ENCODE measurements at places on chromosomes 13 and 19. TPM values are rescaled to one million over a fixed set of nuclear protein-coding genes. Genes with fewer than 3 reads are reported as not detected.
A peak's percentile ranks its signal among the peaks of the same experiment; 100 is the strongest.

PTPRS gene
- 295 TPM for total RNA-seq

- H3K36me3 ChIP-seq: peaks cover 29% of the 10 kb centered on the region
- H3K27ac ChIP-seq: no peak overlapping the region
- DNase-seq: no peak
- no peaks in the 10 kb centered on the region for H3K4me1 ChIP-seq
- no peaks in the 10 kb centered on the region for H3K27me3 ChIP-seq
Observed at GRCh38 chr19:24059563-24060295, 27.3 kb upstream of the ZNF254 start.

GRCh38 chr13:48644951-48645350, 8.8 kb upstream of the CYSLTR2 start:
- H3K27me3 ChIP-seq: no peaks in the 10 kb centered on the region
- no peaks in the 10 kb centered on the region for H3K36me3 ChIP-seq
- H3K27ac ChIP-seq: no peak overlapping the region

FOXA3 gene
- total RNA-seq: not detected

PRSS57 gene
- not detected for total RNA-seq

- H3K4me1 ChIP-seq: no peaks in the 10 kb centered on the region
- H3K36me3 ChIP-seq: no peaks in the 10 kb centered on the region
- H3K4me3 ChIP-seq: no peak overlapping the region
- DNase-seq: no peak
- H3K27me3 ChIP-seq: no peaks in the 10 kb centered on the region
Observed at GRCh38 chr13:22357132-22357531, 686.3 kb downstream of the FGF9 start.

DNA sequence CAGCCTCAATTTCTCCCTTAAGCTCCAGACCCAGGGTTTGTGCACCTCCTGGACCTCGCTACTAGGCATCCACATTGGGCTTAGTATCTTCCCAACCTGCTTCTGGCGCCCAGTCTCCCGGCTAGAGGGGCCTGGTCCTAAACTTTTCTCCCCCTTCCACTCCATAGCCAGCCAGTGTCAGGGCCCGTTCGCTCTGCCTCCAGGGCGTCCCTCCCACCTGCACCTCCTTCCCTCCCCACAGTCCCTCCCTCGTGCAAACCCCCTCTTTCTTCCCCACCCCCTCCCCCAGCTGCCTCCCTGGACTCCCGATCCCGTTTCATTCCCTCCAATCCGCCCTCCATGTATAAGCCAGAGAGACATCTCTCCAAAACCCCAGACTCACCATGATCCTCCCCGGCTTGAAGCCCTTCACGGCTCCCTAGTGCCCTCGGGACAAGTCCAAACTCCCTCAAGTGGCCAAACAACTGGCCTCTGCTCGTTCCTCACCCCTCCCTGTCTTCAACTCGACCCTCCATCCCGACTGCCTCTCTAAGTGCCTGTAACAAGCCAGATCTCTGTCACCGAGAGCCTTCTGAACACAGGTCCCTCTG, 997 bp upstream of the SAMD4B start:
- peaks cover 5% of the 10 kb centered on the region for H3K36me3 ChIP-seq
- peak overlapping the region; percentile 92 for H3K27ac ChIP-seq
- no peak for DNase-seq
- H3K27me3 ChIP-seq: no peaks in the 10 kb centered on the region

GRCh38 chr13:44758630-44759383, 182.7 kb upstream of the TSC22D1 start:
- H3K4me1 ChIP-seq: peaks cover 9% of the 10 kb centered on the region
- no peak overlapping the region for H3K4me3 ChIP-seq
- no peak for DNase-seq
- no peaks in the 10 kb centered on the region for H3K36me3 ChIP-seq
- peak overlapping the region; percentile 73 for H3K27ac ChIP-seq

- no peaks in the 10 kb centered on the region for H3K27me3 ChIP-seq
- DNase-seq: no peak
- H3K36me3 ChIP-seq: no peaks in the 10 kb centered on the region
- no peak overlapping the region for H3K4me3 ChIP-seq
Observed at GRCh38 chr13:108830916-108831315, 201.5 kb downstream of the MYO16 start.
